ENCODE measurements at places on chromosomes 2 and 18.

- no peak for DNase-seq
These were observed 20.7 kb upstream of the CCNT2 start for GRCh38 chr2:134897932-134898331.

DNA sequence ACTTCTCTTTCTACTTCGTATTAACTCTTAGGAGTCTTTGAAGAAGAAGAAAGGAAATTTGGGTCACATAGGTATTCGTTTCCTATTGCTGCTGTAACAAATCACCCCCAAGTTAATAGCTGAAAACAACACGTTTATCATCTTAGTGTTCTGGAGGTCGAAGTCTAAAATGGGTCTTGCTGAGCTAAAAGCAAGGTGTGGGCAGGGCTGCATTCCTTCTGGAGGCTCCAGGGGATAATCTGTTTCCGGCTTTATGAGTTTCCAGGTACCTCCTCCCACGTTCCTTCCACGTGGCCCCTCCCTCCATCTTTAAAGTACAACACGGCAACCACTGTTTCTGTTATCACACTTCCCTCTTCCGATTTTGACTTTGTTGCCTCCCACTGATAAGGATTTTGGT, 233.5 kb upstream of the RBBP8 start:
- no peak for DNase-seq

DNA sequence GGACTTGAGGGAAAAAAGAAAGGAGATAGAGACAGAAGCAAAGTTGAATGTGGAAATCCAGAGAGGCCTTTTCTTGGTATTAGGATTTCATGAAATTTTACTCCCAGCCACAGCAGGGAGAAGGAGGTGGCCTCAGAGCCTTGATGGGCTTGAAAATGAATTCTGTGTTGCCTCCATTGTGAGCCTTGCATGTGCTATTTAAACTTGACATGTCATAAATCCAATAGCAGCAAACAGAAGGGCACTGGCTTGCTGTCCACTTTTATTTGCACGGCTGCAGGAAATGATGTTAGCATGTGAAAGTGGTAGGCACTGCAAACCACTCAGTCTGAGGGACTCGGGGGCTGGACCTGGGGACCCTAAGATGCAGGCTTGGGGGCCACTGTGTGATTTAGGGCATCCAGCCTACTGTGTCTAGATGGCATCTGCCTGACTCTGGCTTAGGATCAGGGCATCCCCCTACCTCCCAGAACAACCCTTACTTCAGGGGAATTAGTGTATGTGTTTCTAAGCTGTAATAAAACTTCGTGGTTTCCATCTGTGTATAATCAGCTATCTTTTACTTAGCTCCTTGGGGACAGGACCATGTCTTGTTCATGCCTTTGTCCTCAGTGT, 139.1 kb upstream of the SKOR2 start:
- no peak for DNase-seq

DNA sequence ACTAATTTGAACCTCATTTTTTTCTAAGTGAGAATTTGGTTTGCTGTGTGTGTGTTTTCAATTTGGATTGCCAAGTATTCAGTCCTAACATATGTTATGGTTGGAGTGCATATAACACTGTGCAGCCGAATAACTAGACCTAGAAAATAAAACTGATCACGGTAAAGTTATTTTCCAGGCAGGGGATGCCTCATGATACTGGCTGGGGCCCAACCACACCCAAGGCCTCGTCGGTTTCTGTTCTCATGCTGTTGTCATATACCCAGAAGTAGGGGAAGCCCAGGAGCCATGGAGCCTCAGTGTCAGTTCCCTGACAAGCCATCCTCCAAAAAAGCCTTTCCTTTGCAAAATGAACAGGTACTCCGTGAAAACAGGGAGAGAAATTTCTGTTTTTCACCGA, 160.2 kb downstream of the GBX2 start:
- DNase-seq: no peak

GRCh38 chr2:234611209-234611608, 114.3 kb upstream of the ARL4C start:
- DNase-seq: no peak

DNA sequence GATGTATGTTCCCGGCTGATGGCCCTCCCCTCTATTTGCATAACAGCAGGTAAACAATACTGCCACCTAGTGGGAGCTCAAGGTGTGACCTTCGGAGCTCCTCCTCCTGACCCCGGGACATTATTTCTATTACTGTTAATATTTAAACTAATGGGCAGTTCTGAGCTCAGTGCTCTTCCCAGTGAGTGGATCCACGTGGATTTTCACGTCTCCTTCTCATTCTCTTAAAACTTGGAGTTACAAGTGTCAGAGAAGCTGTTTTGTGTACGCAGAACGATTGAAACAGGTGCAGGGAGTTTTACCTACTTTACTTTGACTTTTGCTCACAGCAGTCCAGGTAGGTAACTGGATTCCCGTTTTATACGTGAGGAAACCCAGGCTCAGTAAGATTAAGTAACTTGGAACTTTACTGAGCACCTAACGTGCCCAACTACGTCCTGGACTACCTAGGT, 127.3 kb downstream of the PRKCE start:
- DNase-seq: no peak

GRCh38 chr2:1091895-1092585, 141.4 kb downstream of the SNTG2 start:
- no peak for DNase-seq

DNA sequence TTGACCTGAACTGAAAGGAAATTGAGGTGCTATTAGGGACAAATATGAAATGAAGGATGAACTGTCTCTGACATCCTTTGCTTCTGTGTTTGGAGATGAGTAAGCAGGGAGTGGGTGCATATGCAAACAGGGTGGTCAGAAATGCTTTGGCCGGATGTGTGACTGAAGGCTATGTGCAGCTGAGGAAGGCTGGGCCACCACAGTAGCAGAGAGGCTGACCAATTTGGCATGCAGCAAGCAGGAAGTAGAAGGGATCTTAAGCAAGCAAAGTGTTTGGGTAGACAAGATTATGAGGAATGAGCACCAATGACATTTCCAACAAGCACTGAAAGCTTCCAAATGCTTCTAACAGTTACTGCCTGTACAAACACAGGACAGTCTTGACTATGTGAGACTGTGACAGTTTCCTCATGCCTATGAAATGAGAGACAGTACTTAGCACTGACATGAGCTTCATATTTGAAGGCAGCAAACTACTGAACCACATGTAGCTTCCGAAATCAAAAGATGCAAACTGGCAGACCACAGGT, 3.3 kb upstream of the ACTR3 start:
- DNase-seq: no peak
